Frontal cortex (tissue), 4 donors: ENCODE measurements at places on chromosomes 2 and 18.
A peak's percentile ranks its signal among the peaks of the same experiment; 100 is the strongest.

GRCh38 chr18:57947117-57947516 is 96.9 kb upstream of the NEDD4L start:
- DNase-seq = no peak

GRCh38 chr2:219209236-219210195 is 2.9 kb downstream of the ZFAND2B start:
- no peak for DNase-seq

DNA sequence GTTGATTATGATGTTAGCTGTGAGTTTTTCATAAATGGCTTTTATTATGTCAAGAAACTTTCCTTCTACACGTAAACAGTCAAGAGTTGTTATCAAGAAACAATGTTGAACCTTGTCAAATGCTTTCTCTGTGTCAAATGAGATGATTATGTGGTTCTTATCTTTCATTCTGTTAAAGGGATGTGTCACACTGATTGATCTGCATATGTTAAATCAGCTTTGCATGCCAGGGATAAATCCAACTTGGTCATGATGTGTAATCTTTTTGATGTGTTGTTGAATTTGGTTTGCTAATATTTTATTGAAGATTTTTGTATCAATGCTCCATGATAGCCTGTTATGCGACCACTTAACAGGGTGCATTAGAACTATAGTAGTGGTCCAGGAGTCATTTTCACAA is 107.3 kb downstream of the C1QL2 start:
- no peak for DNase-seq

DNA sequence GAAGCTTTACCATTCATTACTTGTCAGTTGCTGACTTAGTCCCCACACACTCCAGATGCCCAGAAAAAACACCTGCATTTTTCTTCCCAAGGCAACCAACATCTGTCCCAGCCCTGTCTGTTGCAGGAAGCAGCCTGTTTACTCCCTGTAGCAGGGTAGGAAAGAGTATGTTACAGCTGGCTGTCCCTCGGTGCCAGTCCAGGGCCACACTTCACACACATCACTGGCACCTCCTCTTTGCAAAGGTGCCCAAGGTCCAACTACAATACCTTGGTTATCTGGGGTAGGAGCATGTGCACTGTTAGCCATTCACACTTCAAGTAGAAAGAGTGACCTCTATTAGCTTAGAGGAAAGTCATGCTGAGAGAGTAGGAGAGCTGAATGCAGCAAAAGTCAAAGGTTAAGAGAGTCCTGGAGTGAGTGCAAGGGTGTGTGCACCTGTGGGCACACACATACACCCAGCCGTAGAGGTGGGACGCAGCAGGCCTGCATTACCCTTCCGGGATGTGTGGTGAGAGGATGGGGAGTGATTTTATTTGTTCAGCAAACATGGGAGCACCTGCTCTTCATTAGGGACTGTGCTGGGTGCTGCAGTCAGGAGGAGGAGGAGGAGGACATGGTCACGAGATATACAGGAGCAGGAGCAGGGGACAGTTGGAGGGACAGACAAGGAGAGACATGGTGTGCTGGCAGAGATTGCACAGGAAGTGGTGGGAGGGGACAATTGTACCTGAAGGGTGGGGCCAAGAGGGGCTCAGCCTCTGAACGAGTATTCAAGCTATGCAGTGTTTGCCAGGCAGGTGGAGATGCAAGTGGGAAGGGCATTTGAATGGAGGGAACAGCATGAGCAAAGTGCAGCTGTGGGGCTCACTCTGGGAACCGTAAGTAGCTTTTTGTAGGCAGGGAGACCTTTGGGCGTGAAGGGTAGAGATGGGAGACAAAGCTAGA is 69.8 kb downstream of the TSN start:
- DNase-seq = no peak

- no peak for DNase-seq
Measured at GRCh38 chr2:241074901-241075540, 27.1 kb downstream of the MTERF4 start.

DNA sequence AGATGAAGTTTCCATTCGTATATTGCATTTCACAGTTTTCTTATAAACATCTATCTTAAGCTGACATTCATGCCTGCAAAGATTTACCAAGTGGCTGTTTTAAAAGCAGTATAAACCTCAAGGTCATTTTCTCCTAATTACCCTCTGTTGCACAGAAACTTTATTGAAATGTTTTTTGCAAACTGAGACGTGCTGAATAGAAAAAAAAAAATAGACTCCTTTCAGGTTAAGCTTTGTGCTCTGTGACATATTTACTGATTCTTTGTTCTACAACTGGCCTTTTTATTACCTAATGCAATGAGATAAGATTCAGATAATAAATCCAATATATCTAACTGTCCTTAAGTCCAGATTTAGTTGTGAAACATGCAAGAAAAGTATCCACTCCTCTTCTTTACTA is 938.7 kb downstream of the DSC3 start:
- no peak for DNase-seq

DNA sequence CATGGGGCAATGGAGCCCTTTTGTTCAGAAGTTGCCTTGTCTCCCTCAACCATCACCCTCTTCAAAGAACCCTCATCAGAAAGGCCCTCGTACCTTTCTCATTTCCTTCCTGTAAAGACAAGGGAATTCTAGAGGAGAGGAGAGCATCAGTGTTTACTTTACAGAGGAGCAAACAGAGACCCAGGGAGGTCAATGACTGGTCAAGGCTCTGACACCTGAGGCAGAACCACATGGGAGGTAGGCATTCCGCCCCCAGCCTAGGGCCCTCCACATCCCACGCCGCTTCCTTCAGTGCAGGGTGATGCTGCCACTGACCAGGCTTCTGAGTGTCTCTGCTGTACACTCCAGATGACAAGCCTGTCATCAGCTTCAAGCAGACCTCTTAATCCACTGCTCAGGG is 104.7 kb downstream of the NRP2 start:
- no peak for DNase-seq

DNA sequence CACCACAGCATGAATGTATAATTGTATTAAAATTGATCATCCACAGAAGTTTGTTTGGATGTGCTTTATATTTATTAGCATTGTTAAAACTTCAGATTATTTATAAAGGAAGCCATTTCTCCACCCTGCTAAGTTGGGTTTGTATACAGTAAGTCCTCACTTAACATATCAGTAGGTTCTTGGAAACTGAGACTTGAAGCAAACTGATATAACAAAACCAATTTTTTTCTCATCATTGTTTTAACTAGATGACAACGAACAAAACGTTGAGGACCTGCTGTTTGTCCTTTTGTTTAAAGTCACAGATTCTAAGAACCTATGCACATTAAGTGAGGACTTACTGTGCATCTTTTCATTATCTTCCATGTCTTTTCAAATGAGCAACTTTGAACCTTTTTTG is 17.1 kb downstream of the C2orf69 start:
- no peak for DNase-seq

- no peak for DNase-seq
Measured at GRCh38 chr2:147559070-147559725, 285.6 kb upstream of the ACVR2A start.

DNA sequence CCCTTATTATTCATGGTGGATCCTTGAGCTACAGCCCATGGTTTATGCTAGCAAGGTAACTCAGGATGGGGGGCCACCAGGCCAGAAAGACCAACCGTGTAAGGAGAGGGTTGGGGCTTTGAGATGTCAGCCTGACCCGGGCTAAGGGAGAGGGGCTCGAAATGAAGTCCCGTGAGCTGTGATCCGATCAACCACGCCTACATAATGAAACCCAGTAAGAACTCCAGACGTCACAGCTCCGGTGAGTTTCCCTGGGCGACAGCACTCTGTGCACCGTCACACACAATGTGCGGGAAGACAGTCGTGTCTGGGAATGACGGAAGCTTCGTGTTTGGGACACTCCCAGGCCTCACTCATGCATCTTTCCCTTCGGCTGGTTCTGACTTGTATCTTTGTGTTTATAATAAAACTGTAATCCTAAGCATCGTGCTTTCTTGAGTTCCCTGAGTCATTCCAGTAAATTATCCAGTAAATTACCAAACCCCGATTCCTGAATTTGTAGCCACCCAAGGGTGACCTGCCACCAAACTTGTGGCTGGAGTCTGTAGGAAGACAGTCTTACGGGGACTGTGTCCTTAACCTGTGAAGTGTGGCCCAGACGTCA is 44.2 kb downstream of the CYP27C1 start:
- no peak for DNase-seq

GRCh38 chr18:68874361-68874760 is 76.5 kb downstream of the CCDC102B start:
- DNase-seq = no peak

- DNase-seq = no peak
Measured at GRCh38 chr18:42412896-42413295, 457.9 kb downstream of the PIK3C3 start.

GRCh38 chr2:143237146-143237777 is 108.0 kb downstream of the ARHGAP15 start:
- DNase-seq = no peak

GRCh38 chr2:197145471-197146056 is 165.0 kb downstream of the ANKRD44 start:
- DNase-seq = no peak

DNA sequence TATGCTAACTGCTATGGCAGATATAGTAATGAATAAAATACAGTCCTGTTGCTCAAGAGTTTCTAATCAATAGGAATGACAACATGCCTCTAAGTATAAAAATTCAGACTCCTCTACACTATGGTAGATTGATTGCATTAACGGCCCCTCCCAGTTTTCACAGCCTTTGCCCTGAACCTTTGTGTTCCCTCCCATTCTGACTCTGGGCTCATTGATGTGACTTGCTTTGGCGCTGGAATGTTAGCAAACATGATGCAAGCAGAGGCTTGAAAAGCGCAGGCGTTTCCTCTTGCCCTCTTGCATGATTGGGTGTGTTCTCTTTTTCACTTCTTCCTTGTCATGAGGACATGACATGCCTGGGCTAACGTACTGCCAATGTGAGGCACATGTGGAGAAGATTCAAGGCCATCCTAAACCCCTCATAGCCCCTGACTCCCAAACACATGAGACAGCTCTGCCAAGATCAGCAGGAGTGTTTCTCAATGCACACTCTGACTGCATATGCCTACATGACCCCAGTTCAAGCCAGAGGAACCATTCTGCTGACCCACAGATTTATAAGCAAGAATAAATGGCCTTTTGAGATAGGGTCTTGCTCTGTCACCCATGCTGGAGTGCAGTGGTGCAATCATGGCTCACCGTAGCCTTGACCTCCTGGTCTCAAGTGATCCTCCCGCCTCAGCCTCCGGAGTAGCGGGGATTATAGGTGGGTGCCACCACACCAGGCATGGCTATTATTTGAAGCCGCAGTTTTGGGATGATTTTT is 49.7 kb upstream of the CD28 start:
- no peak for DNase-seq

- DNase-seq = no peak
Measured at GRCh38 chr2:236619910-236620612, 50.4 kb downstream of the ACKR3 start.

DNA sequence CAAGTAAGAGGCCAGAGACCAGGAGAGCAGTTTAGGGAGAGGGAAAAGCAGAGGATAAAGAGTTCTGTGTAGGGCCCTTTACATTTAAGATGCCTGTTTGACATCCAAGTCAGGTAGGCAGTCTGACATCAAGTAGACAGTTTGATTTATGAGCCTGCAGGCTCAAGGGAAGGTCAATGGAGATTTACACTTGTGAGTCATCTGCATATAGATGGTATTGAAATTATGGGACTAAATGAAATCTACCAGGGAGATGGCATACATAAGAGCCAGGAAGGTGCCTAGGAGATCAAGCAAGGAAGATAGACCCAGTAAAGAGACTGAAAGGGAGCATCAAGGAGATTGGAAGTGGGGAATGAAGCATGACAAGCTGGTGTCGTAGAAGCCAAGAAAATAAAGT is 212.4 kb upstream of the PKDCC start:
- DNase-seq = no peak

GRCh38 chr2:181682795-181683517 is 2.6 kb upstream of the NEUROD1 start:
- DNase-seq = peak; percentile 19
